Activated CD8-positive, alpha-beta memory T cell treated with anti-CD3 and anti-CD28 coated beads for 1 hour (primary cell): ENCODE measurements at places on chromosomes 5 and 9.

GRCh38 chr5:11890777-11891176, 13.5 kb downstream of the CTNND2 start:
- DNase-seq: no peak

GRCh38 chr5:145244788-145245187, 590.4 kb downstream of the PRELID2 start:
- no peak for DNase-seq

- no peak for DNase-seq
Observed at GRCh38 chr5:125813221-125813974, 609.8 kb upstream of the GRAMD2B start.

- no peak for DNase-seq
Observed at GRCh38 chr9:98374385-98375051, 119.1 kb upstream of the TBC1D2 start.

GRCh38 chr9:17291766-17292165, 156.9 kb downstream of the CNTLN start:
- DNase-seq: no peak

DNA sequence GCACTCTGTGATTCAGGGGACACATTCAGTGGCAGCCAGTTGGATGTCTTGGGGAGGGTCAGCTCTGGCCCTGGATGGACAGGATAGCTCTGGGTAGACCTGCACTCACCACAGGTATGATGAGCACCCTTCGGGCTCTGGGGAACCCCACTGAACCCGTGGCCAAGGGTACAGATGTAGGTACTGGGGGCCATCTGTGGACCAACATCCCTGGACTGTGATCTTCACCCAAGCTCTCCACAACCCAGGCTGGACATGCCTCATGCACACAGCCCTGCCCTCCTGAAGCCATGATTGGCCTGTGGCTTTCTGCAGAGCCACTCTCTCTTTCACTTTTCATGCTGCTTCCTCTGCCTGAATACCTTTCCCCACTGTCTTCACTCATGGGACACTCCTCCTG, 15.6 kb upstream of the ACSL6 start:
- no peak for DNase-seq

- no peak for DNase-seq
Observed at GRCh38 chr9:90727488-90727887, 74.1 kb upstream of the SYK start.

DNA sequence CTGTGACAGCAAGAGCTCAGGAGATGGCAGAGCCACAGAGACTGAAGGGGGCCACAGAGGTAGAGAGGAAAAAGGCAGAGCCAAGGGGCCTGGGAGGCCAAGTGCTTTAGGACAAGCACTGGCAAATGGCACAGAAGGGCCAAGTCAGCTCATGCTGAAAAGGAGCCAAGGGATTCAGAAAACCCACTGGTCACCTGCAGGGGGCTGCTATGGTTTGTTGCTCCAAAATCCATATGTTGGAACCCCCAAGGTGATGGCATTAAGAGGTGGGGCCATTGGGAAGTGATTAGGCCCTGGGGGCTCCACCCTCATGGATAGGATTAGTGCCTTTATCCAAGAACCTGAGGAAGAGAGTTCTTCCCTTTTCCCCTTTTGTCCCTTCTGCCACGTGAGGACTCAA, 165.4 kb downstream of the ARSB start:
- DNase-seq: no peak

- DNase-seq: no peak
Observed at GRCh38 chr9:125271081-125271480, 9.5 kb downstream of the GAPVD1 start.

- no peak for DNase-seq
Observed at GRCh38 chr5:67115246-67115645, 81.4 kb downstream of the CD180 start.

DNA sequence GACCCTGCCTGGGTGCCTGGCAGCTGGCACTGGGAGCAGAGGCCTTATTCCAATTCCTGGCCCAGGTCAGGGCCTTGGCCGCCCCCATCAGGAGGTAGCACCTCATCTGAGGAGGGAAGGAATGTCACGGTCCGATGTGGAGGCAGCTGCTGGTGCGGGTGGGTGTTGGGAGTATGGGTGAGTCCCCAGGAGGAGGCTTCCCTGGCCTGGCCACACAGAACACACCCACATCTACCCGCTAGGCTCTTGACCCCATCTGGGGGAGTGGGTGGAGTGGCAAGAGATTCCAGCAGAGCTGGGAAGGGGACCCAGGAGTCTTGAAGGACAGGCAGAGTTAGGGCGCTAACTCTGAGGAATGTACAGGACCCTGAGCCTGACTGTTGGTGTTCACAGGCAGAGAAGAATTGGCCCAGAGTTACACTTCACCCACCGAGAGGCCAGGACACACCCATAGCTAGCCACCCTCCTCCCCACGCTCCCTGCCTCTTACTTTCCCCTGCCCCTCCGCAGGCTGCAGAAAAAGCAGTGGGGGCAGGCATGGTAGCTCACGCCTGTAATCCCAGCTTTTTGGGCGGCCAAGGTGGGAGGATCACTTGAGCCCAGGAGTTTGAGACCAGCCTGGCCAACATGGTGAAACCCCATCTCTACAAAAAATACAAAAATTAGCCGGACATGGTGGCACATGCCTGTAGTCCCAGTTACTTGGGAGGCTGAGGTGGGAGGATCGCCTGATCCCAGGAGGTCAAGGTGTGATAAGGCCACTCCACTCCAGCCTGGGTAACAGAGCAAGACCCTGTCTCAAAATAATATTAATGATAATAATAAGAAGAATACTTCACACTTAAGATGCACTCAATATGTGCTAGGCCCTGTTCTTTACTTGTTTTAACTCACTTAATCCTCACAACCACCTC, 6.0 kb downstream of the OLFML2A start:
- DNase-seq: no peak

DNA sequence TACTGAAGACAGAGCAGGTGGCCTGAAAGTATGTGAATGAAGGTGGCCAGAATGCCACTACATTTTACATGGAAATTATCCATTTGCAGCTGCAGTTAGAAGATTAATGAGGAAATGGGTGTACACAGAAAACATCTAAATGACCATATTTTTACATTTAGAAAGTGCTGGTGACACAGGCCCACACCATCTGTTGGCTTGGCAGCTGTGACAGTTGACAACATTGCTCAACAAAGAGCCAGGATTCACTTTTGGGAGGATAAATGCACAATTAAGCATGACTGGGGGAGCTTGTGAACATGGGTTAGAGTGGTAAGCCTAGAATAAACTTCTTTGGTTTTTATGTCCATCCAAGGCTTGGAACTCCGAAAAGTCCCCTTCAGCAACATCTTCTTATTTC, 360.5 kb downstream of the KCTD16 start:
- no peak for DNase-seq

GRCh38 chr5:58629271-58630159, 46.6 kb downstream of the RAB3C start:
- DNase-seq: no peak

DNA sequence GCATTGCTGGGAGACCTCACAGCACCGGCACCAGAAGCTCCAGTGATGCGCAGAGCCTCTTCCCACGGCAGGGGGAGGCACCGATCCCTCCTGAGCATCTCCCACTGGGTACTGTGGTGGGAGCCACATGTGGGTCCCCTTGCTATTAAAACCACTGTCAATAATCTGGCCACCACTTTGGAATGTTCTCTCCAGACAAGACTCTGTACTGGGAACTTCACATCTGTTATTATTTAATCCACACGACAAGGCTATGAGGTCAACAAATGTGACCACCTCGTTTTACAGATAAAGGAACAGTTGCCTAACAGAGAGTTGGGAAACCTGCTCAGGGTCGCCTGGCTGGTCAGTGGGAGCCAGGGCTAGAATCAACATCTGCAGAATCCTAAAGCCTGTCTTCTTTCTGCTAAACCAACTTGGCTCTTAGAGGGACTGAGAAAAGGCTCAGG, 72.7 kb downstream of the EPB41L4B start:
- no peak for DNase-seq

GRCh38 chr5:62649025-62649424, 70.4 kb downstream of the LRRC70 start:
- DNase-seq: no peak

DNA sequence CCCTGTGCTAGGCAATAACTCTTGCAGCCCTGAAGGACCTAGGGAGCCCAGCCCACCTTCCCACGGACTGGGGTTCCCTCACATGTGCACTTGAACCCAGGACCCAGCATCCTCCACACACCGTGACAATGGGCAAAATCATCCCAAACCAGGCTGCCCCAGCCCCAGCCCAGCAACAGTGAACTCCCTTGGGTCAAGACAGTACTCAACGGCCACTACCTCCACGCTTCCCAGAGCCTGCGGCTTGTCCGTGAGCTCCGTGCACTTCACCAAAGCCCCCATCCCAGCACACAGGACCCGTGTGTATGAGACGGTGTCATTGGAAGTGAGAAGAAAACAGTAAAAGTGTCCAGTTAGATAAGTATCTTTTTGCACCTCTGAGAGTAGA, 55.8 kb downstream of the IPPK start:
- no peak for DNase-seq

GRCh38 chr5:136979131-136979530, 520.0 kb downstream of the SPOCK1 start:
- DNase-seq: no peak

DNA sequence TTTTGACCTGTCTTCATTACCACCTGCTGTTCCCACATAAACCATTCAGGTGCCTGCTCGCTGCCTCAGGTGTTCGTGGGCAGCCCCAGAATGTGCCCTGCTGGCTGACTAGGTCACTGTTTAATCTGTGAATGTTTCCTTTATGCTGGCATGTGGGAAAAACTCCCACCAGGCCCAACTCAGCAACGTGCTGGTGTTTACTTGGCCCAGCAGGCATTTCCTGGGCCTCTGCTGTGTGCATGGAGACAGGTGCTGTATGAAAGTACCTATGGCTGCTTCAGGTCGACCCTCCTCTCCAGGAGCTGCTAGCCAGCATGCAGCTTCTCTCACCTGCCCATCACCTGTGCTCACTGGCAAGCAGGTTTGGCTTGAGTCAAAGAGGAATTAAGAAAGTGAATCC, 65.8 kb downstream of the RAD23B start:
- DNase-seq: no peak

- no peak for DNase-seq
Observed at GRCh38 chr9:26129217-26129616, 451.0 kb upstream of the TUSC1 start.

GRCh38 chr5:133295520-133295919, 243.7 kb downstream of the HSPA4 start:
- no peak for DNase-seq

DNA sequence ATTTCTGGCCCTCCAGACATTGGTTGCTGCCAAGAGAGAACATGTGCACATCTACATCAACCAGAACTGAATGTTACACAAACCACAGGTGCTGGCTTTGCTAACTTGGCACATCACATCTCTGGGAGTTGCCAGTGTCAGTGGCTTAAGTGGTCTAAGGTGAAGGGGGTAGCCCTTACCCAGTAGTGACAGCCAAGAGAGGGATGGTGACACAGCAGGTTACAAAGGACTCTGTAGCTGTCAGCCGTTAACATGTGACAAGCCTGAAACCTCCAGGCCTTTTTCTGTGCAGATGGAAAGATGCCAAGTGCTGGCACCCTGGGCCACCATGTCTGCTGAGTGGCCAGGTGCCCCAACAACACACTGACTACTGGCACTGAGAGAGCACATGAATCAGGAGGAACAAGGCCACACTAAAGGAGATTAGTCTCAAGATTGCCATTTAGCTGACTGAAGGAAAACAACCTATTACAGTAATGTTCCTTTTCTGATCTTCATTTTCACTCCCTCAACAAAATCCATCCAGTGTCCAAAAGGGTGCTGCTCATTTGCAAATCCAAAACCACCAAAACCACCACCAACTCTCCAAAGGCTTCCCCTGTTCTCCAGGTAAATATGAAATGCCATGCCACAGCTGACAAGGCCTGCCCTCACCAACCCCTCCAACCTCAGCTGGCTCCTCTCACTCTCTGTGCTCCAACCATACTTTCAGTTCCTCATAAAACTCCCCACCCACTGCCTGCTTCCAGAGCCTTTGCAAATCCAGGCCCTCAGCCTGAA, 20.2 kb downstream of the SIL1 start:
- DNase-seq: no peak

GRCh38 chr9:131732636-131733289, 7.1 kb downstream of the RAPGEF1 start:
- no peak for DNase-seq

- DNase-seq: no peak
Observed at GRCh38 chr5:138911441-138911840, 36.3 kb upstream of the LRRTM2 start.

- no peak for DNase-seq
Observed at GRCh38 chr9:96883922-96884321, 29.6 kb upstream of the ZNF782 start.

DNA sequence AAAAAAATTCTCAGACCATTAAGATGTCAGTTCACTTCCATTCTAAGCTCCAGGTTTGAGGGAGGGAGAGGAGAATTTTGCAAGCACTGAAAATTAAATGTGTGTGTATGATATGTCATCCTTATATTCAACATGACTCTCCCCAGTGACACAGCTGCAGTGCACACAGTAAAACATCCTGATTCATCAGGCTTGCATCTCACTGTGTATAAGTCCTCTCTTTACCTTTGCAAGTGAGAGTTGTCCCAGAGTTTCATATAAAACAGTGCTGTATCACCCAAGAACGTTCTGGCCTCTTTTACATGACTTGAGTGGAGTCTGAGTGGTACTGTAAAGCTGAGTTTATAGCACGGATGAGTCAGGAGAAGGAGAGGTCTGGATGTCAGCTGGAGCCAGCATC, 50.0 kb downstream of the DMRT2 start:
- no peak for DNase-seq

DNA sequence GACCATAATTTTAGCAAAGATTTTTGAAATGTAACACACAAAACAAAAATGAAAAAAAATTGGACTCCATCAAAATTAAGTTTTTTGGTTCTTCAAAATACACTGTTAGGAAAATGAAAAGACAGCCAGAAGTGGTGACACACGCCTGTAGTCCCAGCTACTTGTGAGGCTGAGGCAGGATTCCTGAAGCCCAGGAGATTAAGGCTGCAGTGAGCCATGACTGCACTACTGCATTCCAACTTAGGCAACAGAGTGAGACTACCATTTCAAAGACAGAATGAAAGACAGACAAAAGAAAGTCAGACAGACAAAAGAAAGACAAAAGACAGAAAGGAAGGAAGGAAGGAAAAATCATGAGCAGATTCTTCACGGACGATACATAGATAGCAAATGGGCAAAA, 7.5 kb downstream of the DIAPH1 start:
- no peak for DNase-seq

DNA sequence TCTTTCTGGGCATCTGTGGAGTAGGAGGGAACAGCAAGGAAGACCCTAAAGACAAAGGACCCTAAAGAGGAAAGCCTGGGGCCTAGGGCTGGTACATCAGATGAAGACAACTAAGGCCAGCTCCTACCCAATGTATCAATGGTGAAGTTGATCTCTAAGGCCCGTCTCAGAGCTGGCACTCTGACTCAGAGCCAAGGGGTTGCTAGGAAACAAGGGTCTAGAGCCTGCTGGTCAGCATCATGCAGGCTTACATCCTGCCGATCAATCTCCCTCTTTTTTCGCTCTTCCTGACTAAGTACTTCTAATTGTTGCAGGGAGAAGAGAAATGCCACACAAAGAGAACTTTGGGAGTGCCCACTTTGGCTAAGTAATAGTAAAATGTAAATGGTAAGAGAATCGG, 26.2 kb downstream of the TRIM32 start:
- DNase-seq: no peak

- DNase-seq: no peak
Observed at GRCh38 chr9:129547063-129547462, 73.8 kb downstream of the C9orf50 start.

- no peak for DNase-seq
Observed at GRCh38 chr5:172905346-172906140, 53.7 kb upstream of the RPL26L1 start.

GRCh38 chr9:115058175-115058574, 59.8 kb downstream of the TNC start:
- DNase-seq: no peak
